Stimulated activated CD4-positive, alpha-beta T cell treated with anti-CD3 and anti-CD28 coated beads, TNF-alpha, amount 100 ng/mL, for 48 hours (primary cell): ENCODE measurements at places on chromosomes 6 and 20.

DNA sequence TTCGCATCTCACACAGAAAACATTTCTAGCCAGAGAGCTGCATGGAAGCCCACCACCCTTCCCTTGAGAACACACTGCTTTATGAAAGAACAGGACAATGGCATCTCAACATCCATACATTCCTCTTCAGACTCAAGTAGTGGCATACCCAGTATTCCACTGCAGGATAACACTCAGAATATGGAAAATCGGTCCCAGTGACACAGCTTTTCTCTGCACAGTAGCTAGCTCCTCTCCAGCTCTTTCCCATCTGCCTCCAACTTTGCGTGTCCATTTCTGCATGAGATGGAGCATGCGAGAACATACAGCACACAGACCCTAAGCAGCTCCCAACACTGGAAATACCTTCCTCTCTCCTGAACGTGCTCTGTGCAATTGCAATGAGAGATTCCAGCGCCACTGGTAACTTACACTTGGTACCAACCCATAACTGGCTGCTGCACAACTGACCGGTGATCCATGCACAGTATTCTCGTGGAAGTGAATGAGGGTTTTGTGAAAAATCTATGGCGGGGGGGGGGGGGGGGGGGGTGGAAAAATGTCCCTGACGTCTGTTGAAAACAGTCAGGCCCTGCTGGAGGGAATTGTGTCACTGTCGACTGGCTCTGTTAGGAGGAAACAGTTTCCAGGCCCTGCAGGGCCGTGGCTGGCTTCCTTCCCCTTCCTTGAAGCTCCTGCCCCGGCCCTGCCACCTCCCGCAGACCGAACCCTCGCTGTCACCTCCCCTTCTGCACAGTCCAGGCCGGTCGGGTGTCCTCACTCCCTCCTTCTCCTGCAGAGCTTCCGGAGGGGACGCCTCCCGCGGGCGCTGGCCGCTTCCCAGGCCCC, 265.9 kb upstream of the QKI start:
- DNase-seq = no peak

GRCh38 chr6:36032261-36032660, 4.7 kb downstream of the MAPK14 start:
- DNase-seq = no peak

- no peak for DNase-seq
Measured at GRCh38 chr6:40611912-40612311, 24.7 kb upstream of the LRFN2 start.

DNA sequence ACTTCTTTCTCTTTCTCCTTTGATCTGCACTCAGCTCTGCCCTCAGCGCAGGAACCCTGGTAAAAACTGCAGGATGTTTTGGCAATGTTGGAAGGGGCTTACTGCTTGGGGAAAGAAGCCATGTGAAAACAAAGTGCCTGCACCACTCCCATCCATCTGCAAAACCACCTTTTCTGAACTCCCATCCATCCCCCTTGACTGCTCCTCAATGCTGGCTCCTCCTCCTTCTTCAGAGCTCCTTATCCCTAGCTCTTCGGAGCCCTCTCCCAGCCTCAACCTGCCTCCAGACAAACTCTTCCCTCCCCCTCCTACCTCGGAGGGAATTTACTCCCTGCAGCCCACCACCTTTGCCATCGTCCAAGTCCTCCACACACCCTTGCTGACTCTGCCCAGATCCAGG, 4.2 kb upstream of the ZBTB12 start:
- no peak for DNase-seq

DNA sequence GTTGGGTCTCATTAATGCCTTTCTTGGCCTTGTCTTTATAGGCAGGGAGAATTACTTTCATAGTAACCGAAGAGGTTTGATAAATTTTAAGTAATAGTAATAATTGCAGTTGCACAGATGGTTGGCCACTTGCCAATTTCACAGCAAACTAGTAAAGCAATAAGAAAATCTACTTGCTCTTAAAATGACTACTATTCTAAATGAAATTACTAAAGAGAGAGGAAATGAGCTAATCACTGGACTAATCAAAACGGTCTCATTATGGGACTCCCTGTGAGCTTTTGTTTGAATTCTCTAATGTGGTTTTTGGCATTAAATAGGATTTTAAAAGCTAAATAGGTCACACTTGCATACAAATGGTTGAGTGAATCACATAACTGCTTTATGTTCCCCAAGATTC, 227.4 kb upstream of the PLN start:
- DNase-seq = no peak

DNA sequence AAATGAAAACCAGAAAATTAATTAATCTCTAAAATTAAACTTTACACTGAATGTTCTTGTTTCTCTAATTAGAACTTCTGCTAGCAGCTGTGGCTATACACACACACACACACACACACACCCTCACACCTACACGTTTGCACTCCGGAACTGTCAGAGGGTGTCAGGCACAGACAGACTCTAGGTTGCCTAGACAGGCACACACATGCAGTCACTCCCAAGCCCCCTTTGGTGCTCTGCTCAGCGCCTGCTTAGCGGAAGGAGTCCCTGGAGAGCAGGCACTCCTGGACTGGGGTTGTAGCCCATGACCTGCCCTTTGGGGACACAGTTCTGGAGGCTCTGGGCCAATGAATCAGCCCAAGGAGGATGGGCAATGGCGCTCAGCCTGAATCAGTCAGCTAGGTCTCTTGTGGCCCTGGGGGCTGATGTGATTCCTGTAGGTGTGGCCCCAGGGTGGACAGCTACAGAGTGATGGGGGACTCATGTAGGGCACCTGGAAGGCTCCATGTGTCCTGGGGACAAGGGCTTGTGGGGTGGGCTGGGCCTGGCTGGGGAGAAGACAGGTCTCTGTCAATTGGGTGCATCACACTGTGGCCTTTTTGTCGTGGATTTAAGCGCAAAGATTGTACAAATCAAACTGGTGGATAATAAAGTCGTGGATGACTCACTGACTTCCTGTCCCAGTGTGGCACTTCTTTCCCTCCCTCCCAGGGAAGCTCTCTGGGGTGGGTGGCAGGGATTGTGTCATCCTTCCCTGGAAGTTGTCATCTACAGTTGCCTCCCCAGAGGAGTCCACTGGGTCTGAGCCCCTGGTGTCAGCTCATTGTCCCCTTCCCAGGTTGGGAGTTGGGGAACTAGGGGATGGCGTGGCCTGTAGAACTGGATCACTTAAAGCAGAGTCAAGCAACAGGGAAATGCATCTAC, 8.8 kb downstream of the TMEM151B start:
- DNase-seq = no peak

DNA sequence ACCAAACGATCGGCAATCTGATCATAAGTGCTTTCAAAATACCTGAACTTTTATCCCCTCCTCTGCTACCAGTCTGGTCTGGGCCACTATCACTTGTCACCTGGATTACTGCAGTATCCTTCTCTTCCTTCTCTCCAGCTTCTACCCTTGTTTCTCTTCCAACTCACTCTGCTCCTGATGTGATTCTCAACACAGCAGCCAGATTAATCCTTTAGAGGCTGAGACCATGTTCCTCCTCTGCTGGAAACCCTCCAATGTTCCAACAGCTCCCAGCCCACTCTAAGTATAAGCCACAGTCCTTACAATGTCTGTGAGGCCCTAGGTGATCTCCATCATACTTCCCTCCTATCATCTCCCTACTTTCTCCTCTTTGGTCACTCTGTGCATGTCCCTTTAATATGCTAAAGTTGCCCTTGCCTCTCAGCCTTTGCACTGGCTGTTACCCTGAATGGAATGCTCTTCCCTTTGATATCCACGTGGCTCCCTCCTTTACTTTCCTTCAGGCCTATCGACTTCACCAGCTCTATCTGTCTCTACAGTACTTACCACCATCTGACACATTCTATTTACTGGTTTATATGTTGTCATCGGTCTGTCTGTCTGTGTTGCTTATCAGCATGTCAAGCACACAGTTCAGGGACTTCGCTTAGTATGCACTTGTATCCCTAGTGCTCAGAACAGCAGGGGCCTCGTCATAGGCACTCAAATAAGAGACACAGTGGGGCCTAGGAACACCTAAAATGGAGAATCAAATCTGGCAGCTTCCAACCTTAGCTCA, 35.0 kb upstream of the RNF24 start:
- no peak for DNase-seq

- DNase-seq = no peak
Measured at GRCh38 chr6:144602523-144603180, 317.5 kb downstream of the UTRN start.

- DNase-seq = no peak
Measured at GRCh38 chr6:17012421-17013225, 89.2 kb upstream of the STMND1 start.

DNA sequence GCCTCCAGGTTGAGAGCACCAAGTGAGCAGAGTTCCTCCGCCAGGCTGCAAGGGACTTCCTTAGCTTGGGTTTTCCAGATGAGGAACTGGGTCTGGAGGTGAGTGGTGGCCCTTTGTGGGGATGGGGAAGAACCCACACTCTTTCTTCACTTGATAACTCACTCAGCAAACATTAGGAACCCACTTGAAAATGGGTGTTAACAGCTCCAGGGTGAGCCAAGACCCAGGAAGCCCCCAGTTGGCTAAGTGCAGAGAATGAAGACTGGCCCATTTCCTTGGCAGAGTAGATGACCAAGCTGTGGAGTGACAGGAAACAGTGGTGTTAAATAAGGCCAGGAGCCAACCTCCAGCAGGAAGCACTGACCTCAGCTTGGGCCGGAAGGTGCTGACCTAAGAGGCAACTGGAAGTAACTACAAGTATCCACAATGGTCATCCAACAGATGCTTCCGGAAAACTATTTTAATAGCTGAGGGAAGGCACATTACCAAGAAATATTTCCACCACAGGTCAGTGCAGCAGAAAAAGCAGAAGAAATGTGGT, 22.7 kb downstream of the MRPL14 start:
- no peak for DNase-seq

DNA sequence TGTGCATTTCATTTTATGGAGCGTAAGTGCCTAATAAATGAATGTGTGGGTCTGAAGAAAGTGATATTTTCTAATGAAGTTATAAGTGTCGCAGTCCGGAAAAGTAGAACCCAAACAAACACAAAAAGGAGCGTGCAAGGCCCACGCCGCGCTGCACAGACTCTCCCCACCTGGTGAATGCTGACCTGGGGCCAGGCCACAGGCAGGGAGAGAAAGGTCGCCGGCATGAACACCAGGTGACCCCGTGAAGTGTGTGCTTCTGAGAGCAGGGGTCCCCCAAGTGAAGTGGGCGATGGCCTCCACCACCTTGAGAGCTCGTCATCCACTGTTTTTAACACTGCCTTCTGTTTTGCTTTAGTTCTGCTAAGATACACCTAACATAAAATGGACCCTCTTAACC, 114.8 kb downstream of the MYLK4 start:
- DNase-seq = no peak

- DNase-seq = no peak
Measured at GRCh38 chr20:1671891-1672669, 14.5 kb upstream of the SIRPG start.

DNA sequence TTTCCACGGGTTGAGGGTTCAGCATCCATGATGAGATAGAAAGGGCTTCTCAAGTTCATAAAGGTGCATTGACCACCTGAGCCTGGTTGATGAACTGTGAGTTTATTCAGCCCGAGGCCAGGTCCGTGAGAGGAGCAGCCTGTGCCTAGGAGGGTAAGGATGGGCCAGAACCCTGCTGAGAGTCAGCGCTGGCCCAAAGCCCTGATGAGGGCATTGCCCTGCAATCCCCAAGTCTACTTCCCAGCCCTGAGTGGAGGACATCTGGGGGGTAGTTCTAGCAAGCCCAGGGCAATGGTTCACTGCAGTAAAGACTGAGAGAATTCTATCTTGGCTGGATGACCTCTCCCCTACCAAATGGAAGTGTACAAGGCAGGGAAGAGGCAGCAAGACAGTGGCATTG, 123.3 kb upstream of the NXT1 start:
- no peak for DNase-seq

DNA sequence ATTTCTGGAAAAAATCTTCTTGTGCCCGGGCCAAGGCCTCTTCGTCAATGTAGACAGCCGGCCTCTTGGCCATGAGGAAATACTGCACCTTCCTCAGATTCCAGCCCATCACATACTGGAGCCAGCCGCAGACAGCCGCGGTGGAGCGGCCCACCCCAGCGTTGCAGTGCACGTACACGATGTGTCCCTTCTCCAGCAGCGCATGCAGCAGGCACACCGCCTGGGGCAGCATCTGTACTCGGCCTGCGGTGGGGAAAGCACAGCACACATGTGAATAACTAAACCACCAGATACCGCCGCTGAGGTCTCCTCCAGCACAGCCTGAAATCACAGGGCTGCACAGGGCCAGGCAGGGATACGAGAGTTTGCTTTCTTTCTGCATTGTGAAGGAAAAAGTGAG, 107.9 kb downstream of the EPM2A start:
- DNase-seq = no peak

DNA sequence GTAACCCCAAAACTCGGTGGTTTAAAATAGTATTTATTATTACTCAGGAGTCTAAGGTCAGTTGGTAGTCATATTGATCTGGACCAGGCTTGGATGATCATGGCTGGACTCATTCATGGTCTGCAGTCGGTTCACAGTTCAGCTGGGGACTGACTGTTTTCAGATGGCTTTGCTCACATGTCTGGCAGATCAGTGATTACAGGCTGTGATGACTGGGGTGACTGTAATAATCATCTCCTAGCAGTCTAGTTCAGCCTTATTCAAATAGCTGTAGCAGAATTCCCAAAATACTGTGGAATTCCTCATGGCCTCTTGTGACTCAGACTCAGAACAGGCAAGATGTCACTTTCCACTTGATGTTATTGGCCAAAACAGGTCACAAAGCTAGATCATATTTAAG, 16.4 kb upstream of the NT5DC1 start:
- no peak for DNase-seq

DNA sequence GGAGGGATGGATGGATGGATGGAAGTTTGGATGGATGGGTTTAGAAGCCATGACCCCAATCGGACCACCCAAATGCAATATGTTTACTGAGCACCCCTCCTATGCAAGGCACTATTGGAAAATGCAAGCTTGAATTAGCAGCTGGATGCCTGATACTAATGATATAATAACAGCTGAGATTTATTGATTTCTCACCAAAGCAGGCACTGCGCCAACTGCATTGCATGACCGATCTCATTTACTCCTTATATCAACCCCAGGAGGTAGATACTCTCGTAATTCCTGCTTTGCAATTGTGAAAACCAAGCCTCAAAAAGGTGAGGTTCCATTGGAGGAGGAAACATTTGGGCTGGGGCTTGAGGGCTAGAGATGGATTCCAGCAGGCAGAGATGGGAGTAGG, 89.7 kb downstream of the KCNB1 start:
- DNase-seq = no peak

DNA sequence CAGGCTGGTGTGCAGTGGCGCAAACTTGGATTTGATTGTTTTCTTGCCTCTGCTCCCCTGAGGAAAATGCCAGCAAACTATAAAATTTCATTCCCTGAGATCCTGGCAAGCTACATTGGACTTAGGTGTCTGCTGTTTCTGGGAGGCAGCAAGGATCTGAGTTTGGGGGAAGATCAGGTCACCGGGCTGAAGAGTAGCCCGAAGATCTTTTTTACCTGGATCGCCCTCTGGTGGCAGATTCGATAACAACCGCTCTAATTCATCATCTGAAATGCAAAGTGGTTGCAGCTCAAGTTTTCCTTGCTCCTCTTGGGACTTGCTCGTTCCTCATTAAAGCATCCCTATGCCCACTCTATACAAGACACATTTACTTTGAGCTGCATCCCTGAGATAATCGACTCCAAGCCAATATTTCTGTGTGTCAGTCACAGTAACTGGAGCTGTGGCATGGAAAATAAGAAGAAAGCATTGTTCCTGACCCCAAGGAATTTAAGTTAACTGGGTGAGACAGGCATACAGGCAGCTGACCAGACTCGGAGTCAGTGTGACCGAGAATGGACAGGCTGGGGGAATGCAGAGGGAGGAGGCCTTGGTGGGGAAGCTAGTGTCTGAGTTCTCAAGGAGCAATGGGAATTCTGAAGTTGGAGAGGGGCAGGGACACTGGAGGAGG, 131.8 kb upstream of the PROKR2 start:
- peak; percentile 20 for DNase-seq
